ENCODE measurements at places on chromosomes 2 and 18.

DNA sequence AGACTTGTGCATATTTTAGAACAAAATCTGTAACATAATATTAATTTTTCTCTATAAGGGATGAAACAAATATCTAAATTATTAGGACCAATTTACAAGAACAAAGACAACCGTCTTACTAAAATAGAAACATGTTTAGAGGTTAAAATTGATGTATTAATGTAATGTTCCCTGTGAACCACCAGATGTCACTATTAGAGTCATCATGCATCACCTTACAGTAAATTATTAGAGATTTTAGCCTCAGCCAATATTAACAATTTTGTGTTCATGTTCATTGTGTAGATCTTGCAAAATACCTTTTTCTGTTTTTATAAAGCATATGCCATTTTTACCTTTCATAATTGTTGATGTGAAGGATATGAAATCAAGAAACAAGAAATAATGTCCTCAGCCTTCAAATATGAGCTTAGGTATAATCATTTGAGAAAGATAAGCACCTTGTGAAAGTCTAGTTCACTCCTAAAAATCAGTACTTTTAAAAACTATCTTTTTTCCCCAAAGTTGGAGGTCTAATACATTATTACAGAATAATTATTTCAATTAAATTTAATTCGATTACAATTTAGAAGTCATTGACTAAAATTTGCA is 344.3 kb upstream of the KCNH7 start:
- no peak for DNase-seq

GRCh38 chr2:232282508-232283055 is 96.0 kb upstream of the ALPP start:
- DNase-seq, result no peak

DNA sequence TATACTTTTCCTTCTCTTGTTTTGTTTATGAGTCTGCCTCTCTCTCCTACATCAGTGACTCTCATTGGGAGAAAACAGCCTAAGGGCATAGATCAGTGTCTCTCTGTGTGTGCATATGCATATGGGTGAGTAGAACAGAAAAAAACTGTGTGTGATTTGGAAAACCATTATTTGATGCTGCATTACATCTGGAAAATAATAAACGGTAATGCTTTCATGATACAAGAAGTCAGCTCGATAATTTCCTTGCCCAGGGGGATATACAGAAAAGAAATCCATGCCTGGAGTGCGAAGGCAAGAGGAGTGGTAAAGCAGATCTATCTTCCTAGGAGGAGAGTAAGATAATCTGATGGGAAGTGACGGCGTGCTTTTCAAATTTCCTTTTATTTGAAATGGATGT is 221.5 kb upstream of the LYPD1 start:
- no peak for DNase-seq

DNA sequence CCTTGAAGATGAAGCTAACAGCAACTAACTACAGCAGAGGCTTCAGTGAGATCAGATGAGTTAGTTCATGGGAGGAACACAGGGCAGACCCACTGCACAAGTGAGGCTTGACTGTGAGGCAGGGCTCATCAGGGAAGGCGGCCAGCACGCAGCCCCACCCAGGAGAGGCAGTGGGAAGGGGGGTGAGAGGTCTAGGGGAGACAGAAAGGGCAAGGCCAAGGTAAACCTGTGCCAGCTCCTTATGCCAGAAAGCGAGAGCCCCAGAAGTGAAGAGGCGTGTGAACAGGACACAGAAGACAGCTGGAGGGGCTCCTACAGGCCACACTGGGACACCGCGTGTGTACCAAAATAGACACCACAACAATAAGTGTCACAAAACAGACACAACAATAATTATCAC is 48.6 kb downstream of the ANO7 start:
- no peak for DNase-seq

DNA sequence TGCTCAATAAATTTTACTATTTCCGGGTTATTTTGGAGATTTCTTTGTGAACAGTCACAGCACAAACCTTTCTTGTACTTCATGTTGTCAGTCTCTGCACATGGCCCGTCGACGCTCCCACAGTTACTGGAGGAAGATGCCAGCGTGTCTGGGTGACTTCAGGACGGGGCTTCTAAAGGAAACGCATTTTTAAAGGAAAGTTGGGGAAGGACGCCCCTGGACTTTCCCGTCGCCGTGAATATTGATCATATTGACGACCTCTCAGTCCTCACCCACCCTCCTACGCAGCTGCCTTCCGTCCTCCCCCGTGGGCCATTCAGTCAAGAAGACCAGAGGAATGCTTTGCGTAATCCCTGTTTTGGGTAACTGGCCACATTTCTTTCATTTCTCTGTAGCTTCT is 71.1 kb upstream of the SNTG2 start:
- no peak for DNase-seq

DNA sequence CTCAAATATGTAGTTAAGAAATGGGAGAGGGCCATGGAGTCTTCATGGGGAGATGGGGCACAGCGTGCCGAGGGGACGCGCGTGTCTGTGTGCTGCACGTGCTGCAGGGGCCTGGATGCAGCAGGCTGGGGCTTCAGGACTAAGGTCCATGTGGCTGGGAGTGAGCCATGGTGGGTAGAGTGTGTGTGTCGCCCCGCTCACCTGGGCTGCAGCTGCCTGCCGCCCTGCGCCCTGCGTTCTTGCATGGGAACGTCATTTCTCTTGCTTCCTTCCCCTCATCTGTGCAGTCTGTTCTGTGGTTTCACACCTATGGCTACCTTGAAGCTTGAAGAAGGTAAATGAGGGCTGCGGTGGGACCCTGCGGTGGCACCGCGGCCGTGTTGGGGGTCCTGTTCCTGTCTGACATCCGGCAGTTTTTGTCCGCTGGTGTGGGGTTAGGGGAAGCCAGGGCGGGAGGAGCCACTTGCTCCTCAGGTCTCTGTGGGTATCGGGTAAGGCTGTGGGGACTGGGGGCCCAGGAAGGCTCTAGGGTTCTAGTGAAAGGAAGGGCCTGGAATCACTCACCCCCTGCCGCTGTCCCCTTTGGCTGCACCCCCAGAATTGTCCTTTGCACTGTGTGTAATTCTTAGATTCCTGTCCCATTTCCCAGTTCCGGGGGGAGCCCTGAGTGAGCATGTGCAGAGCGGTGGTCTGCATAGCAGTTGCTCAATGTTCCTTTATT is 54.1 kb upstream of the HS6ST1 start:
- DNase-seq, result no peak

GRCh38 chr2:36783246-36783645 is 86.7 kb downstream of the VIT start:
- no peak for DNase-seq

- no peak for DNase-seq
Observed at GRCh38 chr2:158716921-158717320, 78.2 kb upstream of the DAPL1 start.

GRCh38 chr2:145987793-145988192 is 1467.9 kb upstream of the ZEB2 start:
- DNase-seq, result no peak

DNA sequence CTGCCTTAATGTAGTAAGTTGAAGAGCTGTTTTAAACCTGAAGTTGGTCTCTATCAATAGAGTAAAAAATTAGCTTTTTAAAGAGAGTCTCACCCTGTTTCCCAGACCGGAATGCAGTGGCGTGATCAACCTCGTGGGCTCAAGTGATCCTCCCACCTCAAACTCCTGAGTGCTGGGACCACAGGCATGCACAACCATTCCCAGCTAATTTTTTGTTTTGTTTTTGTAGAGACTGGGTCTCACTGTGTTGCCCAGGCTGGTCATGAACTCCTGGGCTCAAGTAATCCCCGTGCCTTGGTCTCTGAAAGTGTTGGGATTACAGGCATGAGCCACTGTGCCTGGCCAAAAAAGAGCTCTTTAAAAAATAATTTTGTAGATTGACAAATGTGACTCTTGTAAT is 40.3 kb downstream of the CRIM1 start:
- no peak for DNase-seq

- DNase-seq, result no peak
Observed at GRCh38 chr2:217539126-217539525, 463.7 kb downstream of the TNS1 start.

GRCh38 chr2:242027676-242028450 is 158.3 kb downstream of the RTP5 start:
- DNase-seq, result no peak

DNA sequence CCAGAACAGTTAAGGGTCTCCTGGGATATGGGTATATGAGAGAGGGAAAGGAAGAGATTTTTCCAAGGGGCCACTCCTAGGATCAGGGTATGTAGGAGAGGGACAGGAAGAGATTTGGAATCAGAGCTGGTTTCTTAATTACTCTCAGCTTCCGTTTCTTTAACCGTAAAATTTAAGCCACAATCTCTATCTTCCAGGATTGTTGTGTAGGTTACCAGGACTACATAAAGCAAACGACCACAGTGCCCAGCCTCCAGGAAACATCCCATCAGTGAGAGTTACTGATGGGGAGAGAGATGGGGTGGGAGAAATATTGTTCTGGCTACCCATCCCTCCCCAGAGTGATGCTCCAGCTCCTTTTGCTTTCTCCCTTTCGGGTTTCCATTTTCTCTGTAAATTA is 114.6 kb upstream of the THUMPD2 start:
- DNase-seq, result no peak

DNA sequence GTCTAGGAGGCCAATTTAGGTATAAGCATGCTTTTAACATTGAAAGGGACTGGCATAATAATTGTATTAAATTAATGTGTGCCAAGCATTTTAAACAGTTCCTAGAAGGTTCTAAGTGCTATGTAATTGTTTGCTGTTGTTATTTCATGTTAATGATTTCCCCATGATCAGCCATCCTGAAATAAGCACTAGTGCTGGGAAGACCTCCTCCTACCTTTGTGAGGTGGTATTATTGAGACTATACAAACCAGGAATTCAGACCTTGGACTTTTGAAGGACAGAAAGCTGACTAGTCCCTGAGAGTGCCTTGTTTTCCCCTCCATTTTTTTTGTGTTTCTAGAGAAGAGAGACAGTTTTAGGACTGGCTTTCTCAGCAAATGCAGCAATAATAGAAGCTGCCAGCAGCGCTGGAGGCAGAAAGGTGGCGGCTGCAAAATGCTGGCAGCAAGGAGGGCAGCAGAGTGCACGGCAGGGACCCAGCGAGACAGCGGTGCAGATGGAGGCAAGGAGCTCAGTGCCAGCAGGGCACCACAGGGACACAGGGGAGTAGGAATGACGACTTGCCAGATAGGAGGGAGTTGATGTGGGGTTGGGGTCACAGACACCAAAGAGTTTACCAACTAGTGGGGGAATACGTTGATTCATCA is 25.3 kb downstream of the NABP1 start:
- no peak for DNase-seq

DNA sequence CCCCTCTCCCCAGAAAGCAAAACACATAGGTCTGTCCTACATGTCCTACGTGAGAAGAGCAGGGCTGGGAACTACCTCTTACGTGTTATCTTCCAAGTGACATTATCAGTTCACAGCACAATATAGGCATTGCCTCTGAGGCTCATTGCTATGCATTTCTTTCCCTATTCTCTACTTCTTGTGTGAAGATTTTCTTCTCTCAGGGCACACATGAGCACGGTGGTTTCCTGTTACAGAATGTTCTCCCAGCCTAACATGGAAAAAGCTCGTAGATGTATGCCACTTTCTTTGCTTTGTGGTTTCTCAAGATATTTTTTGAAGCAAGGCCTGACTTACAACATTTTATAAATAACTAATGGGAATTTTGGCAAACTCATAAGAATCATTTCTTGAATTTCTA is 19.4 kb upstream of the DSC3 start:
- DNase-seq, result no peak

DNA sequence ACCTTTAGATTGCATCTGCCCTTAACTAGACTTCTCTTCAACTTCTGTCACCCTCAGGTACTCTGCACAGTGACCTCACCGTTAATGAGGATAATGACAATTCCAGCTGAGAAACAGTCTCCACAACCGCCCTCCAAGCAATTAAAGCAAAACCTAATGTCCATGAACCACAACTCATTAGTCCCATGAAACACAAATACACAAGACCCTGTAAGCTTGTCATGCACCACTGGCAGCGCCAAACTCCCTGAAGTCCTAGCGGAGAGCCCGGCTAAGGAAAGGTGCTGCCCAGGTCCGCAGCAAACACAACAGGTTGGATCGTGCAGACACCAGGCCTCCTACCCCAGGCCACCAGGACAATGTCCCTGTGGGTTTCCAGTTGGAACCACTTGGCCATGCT is 7.4 kb downstream of the SMAD7 start:
- DNase-seq, result no peak

DNA sequence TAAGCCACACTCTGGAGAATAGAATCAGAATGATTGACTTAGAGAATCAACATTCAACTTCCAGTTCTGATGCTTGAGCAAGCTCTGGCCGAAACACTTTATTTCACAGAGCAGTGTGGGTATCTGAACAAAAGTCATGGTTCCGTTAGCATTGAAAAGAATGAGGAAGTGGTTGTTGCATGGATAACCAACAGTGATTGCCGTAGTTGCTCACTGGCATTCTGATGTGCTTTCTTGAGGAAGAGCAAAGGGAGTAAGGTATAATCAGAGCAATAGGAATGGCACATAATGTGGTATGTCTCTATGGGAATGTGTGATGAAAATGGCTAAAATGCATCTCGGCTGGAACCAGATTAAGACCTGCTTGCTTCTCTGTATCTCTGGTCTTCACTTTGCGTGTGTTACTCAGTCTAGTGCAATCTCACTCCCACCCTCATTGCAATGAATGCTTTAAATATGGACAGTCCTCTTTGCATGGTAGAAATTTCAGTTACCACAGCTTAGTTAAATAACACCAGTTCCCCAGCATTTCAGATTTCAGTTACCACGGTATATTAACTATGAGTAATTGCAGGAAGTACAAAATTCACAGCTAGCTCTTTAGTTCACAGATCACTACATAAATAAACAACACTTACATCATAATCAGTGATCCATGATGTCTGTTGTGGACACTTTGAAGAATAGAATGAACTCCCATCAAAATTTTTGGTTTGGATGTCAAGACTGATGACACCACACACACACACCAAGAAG is 7.8 kb upstream of the RAB12 start:
- DNase-seq, result no peak

- DNase-seq, result no peak
Observed at GRCh38 chr2:200005675-200006074, 50.3 kb downstream of the MAIP1 start.

- DNase-seq, result peak; percentile 41
Observed at GRCh38 chr2:57497489-57498096, 549.0 kb upstream of the VRK2 start.

DNA sequence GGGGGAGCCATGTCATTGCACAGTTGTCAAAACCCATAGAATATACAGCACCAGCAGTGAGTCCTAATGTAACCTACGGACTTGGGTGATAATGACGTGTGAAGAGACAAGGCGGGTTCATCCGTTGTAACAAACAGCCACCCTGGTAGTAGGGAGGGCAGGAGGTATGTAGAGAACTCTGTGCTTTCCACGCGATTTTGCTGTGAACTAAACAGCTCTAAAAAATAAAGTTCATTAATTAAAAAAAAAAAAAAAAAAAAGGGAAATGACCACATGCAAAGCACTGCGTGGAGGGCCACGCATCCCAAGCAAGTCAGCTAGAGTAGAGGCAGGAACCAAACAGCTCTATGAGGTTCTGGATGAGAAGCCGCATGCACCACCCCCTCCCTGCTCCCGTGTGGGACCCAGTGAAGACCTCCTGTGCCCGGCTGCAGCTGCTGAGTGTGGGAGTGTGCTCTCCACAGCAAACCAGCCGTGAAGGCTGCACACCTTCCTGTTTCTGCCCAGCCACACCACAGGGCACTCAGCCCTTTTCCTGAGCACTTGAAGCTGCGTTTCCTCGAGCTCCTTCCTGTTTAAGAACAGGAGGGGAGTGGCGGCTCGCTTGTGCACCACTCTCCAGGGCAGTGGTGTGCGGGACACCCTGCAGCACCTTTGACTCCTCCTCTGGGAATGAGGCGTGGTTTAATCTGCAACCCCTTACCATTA is 65.6 kb downstream of the ODC1 start:
- no peak for DNase-seq

Data from HCT116 (cell line).